ENCODE measurements at places on chromosomes 7 and 10.
A peak's percentile ranks its signal among the peaks of the same experiment; 100 is the strongest.

DNA sequence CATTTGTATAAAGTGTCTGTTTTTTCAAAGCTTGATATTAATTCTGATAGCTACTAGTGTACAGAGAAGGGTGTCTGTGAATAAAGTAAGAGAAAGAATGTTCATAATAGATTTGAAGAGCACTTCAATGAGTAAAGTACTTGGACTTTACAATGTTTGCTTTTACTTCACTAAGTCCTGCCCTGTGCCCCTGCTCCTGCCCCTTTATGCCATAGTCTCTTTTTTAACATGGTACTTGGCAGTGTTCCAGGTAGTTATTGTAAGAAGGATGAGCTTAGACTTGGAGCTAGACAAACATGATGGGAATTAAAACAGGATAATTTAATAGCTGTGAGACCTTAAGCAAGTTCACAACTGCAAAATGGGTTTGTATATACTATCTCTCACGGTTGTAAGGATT is 41.0 kb downstream of the ZEB1 start:
- no peak for DNase-seq

GRCh38 chr10:44946205-44946604 is 13.4 kb upstream of the RASSF4 start:
- no peak for DNase-seq

DNA sequence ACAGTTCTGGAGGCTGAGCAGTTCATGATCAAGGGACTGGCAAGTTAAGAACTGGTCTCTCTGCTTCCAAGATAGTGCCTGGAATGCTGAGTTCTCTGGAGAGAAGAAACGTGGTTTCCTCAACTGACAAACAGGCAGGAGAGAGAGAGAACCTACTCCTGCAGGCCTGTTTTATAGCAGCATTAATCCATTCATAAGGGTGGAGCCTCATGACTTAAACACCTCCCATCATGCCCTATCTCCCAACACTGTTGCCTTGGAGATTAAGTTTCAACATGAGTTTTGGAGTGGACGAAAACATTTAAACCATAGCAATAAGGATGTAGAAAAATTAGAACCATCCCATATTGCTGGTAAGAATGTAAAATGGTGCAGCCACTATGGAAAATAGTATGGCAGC is 32.3 kb upstream of the IMMP2L start:
- DNase-seq, result no peak

- DNase-seq, result no peak
Measured at GRCh38 chr7:52030722-52031121, 714.1 kb upstream of the COBL start.

DNA sequence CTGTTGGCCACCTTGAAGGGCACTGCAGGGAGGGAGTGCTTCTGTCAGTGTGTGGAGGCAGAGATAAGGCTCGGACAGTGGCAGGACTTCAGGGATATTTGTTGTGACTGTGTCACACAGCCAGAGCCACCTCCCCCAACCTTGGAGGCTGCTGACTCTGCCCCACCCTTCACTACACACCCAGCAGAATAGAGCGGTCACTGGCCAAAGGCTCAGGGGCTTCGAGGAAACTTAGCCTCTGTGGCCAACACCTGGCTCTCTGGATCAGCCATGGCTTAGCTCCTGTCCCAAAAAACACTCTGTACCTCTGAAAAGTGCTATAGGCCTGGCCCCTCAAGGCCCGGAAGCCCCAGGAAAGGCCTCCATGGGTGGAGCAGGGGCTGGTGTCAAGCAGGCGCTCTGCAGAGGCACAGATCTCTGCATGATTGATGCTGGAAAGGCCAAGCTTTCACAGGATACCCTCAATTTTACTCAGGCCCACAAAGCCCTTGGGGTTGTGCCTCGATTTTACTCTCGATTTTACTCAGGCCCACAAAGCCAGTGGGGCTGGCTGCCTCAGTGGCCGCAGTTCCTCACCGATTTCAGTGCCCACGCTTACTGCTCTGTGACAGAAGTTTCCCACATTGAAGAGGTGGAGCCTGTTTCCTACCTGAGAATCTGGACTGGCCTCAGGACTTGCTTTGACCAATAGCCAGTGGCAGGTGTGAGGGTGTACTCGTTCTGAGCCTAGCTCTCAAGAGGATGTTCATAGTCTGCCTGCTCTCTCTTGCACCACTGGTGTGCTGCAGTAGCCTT is 113.2 kb upstream of the GPR26 start:
- no peak for DNase-seq

- peak; percentile 11 for DNase-seq
Measured at GRCh38 chr10:118307859-118308258, 34.3 kb downstream of the FAM204A start.

DNA sequence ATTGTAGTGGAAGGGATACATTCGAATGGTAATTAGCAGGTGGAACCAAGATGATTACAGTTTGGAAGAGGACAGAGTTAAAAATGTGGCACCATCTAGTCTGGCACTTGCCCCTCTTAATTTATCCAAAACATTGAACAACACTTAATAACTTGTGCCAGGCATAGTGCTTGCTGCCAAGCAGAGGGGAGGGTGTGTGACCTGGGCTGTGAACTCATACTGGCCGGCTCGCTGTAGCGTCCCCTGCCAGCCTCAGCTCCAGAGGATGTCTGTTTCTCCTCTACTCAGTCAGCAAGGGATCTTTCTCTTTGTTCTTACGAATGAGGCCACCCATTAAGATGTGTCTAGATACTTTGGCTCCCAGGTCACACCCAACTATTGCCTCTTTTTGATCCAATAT is 179.4 kb upstream of the INHBA start:
- no peak for DNase-seq

DNA sequence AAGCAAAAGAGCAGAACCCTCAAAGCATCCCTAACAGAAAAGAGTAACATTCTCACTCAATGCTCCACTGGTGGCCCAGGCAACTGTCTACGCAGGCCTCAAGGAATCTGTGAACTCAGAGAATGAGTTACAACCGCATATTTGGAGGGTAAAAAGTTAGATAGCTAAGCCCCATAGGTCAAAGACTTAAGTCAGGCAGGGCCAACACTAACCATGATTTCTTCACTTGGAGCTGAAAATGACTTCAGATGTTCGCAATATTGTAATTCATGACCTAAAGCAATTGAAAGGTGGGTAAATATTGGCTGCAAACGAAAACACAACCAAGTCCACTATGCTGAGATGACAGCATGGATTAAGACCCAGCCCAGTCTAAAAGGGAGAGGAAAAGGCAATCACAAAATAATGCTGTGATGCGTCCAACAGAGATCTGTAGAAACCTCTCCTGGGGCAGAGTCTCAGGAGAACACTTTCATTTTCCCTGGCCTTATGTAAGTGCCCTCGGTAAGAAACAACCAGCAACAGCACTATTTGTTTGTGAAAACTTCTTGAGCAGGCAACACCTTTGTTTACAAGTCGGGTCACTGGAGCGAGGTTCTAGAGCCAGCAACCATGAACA is 176.5 kb downstream of the TNS3 start:
- no peak for DNase-seq

GRCh38 chr7:93171606-93172226 is 23.5 kb upstream of the SAMD9L start:
- DNase-seq, result no peak

GRCh38 chr7:36686499-36686898 is 37.8 kb downstream of the AOAH start:
- no peak for DNase-seq

- no peak for DNase-seq
Measured at GRCh38 chr7:82528577-82529310, 85.2 kb upstream of the CACNA2D1 start.
